ENCODE measurements at places on chromosomes 7 and 10.

DNA sequence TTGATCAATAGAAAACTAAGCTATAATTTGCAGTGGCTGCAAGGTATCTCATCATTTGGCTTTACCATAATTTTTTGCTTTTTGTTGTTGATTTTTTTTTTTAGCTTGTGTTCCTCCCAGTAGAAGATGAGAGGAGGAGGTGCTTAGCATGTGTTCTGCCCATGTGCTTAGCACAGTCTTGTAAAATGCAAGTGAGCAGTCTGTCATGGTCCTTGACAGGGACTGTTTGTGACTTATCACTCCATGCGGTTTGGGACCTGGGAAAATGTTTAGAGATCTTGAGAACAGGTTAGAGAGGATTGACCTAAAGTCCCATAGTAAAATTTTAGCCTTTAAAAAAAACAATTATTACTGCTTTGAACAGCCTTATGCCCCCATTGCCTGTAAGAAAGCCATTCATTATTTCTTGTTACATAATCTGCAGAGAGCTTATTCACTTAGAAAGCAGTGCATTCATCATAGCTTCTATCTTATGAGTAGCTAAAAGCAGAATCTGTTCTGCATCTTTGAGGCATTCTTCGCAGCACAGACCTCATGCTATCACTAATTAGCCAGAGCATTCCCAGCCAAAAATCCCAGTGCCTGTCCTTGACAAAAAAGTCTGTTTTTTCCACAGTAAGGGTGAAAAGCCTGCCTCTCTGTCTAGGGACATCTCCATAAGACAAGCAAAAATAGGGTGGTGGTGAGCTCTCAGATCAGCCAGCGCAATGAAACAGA, 748.7 kb upstream of the GALNT17 start:
- DNase-seq, result no peak

- DNase-seq, result no peak
Observed at GRCh38 chr7:73555411-73555982, 2.0 kb downstream of the BCL7B start.

DNA sequence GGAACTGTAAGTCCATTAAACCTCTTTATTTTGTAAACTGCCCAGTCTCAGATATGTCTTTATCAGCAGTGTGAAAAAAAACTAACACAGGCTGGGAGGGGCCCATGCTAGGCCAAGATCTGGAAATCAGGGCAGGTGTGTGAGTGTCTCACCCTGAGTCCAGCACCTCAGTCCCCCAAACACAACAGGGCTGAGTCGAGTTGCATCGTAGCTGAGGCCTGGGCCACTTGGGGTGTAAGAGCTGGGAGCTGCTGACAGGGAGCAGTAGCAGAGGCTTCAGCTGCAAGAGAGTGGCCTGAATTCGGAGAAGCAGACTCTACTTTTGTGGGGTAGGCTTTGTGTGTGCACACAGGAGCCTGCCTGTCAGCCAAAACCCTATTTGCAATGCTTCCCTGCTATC, 553.1 kb downstream of the PTPRN2 start:
- DNase-seq, result no peak

DNA sequence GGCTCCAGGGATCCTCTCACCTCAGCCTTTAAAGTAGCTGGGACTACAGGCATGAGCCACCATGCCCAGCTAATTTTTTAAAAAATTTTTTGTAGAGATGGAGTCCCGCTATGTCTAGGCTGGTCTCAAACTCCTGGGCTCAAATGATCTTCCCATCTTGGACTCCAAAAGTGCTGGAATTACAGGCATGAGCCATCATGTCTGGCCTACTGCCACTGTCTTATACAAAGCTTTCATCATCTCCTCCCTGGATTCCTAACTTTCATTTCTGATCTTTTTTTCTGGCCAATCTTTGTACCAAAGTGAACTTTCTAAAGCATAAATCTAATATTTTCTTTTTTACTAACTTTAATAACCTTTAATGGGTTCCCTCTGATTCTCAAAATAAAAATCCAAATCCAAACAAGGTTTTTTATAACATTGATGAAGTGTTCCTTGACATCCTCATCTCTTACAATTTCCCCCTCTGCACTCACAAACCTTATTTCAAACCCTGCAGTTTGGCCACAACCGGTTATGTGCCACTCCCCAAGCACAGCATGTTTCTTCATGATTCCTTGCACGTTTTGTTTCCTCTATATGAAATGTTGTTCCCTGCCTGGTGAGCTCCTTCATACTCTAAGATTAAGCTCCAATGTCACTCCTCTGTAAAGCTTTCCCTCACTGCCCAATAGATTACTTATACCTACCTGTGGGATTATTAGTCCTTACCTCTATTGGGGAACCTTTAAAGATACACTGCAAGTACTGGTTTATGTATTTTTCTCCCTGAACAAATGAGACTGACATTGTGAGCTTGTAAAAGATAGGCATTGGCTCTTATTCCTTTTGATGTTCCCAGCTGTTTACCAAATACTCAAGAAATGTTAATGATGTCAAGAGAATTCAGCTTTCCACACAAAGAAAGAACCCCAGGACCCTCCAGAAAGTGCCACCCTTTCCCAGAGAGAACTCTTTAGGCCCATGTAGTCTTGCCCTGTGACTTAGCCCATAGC, 101.7 kb downstream of the HOXA1 start:
- no peak for DNase-seq

GRCh38 chr10:34862892-34863291, 47.8 kb upstream of the PARD3 start:
- no peak for DNase-seq

- no peak for DNase-seq
Observed at GRCh38 chr7:97446361-97446760, 285.5 kb upstream of the TAC1 start.

DNA sequence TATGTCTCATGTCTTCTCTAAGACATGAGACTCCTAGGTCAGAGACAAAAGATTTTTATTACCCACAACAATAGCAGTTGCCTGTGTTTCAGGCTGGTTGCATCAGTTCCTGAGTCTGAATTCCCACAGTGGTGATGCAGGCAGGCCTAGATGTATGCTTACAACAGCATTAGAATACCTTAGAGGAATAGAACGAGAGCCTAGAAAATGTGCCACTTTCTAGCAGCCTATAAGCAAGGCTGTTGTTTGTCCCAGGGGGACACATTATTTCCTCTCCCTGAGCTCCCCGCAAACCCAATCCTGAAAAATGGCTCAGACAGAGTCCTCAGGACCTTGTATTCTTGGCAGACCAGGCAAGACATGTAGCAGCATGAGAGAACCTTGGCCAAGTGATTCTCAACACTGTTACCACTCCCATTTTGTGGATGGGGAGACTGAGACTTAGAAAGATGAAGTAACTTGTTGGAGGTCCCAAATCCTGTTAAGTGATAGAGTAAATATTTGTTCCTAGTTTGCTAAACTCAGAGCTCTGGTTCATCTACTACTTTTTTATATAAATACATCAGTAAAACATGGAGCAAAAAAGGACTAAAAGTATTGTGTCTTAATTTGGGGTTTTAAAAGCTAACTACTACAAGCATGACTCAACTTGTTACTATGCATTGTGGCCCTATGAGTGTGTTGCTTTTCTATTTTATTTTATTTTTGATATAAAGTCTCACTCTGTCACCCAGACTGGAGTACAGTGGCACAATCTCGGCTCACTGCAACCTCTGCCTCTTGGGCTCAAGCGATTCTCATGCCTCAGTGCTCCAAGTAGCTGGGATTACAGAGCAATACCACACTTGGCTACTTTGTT, 14.2 kb downstream of the VTI1A start:
- DNase-seq, result no peak

GRCh38 chr10:96395931-96396877, 37.4 kb upstream of the OPALIN start:
- DNase-seq, result peak; percentile 11

GRCh38 chr7:43572516-43573049, 10.3 kb upstream of the STK17A start:
- DNase-seq, result no peak

DNA sequence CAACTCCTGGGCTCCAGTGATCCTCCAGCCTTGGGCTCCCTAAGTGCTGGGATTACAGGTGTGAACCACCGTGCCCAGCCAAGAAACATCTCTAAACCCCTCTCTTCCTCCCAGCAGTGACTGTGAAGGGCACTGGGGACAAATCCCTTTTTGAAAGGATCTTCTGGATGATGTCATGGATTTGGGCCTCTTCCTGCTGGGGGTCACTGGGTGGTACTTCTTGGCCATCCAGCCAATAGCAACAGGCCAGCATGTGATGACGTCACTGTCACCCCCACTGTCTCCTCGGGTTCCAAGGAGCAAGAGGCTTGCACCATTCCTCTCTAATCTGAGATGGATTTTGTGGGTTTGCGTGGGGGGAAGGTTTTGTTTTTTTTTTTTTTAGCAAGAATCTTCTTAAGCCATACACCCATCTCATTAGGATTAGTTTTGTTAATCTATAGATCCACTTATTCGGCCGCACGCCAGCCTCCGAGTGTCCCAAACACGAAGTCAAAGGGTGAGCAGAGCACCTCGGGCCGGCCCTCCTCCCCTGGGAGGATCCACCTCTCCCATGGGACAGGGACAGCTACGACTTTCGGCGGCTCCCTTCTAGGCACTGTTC, 29.4 kb upstream of the TNRC18 start:
- DNase-seq, result no peak

DNA sequence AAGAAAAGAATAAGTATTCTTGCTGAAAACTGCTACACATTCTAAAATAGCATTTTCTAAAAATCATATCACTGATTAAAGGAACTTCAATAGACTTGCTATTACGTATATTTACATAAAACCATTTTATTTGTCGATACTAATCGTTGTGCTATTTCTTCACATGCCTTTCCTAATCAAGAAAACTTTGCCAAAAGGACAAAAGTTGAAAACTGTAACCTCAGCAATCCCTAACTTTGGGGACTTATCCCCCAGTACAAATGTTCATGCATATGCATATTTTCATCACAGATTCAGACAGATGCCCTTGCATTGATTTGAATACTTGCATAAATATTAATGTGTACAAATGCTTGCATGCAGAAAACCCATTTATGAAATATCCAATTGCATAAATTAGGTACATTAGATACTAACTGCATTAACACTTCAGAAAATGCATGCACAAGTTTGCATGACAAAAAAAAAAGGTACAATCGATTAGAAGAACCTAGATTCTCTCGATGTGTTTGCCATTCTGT, 35.6 kb upstream of the NEBL start:
- no peak for DNase-seq

DNA sequence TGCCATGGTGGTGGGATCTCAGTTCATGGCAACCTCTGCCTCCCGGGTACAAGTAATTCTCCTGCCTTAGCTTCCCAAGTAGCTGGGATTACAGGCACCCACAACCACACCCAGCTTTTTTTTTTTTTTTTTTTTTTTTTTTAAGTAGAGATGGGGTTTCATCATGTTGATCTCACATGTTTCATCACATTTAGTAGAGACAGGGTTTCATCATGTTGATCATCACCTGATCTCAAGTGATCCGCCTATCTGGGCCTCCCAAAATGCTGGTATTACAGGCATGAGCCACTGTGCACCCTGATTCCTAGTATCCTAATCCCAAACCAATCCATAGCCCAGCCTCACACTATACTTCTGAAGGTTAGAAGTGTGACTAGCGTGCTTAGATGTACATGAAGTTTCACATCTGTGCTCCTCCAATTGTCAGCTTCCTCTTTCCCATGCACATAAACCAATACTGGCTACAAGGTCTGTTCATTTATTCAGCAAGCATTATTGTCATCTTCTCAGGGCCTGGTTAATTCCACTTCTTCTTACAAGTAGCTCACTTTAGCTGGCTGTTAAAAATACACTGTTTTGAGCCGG, 6.8 kb upstream of the NAT16 start:
- DNase-seq, result no peak
